ENCODE measurements at places on chromosomes 2 and 18.

GRCh38 chr18:78900938-78901909 is 78.4 kb upstream of the SALL3 start:
- DNase-seq: no peak

GRCh38 chr2:217685255-217685605 is 317.6 kb downstream of the TNS1 start:
- no peak for DNase-seq

- no peak for DNase-seq
Observed at GRCh38 chr18:25503567-25504081, 151.7 kb upstream of the ZNF521 start.

- DNase-seq: no peak
Observed at GRCh38 chr2:203809084-203809521, 58.5 kb upstream of the CTLA4 start.

DNA sequence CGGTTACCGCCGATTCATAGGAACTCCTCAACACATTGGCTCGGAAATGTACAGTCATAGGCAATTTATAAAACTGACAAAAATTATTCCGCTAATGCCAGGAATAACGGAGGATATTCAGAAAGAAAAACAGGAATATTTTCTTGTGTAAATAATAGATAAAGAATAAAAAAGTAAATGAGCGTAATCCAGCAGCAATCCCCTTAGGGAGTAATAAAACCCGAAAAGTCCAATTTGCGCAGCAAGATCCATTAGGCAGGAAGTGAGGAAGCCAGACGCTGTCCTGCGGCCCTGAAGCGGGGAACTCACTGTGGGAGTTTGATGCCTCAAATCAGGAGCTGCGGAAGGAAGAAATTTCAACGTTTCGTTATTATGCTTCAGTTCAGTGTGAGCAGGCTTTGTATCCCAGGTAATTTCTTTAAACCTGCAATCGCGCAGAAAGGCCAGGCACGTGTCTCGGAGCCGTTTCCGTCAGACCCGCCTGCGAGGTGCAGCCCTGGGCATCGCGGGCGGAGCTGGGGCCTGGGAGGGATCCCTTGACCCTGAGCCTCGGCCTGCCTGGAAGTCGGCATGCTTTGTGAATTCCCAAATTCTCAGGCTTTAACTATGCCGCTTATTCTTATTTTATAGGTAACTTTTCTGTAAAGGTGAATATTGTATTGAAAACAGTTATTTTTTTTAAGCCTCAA is 180.9 kb upstream of the ALKAL2 start:
- no peak for DNase-seq

DNA sequence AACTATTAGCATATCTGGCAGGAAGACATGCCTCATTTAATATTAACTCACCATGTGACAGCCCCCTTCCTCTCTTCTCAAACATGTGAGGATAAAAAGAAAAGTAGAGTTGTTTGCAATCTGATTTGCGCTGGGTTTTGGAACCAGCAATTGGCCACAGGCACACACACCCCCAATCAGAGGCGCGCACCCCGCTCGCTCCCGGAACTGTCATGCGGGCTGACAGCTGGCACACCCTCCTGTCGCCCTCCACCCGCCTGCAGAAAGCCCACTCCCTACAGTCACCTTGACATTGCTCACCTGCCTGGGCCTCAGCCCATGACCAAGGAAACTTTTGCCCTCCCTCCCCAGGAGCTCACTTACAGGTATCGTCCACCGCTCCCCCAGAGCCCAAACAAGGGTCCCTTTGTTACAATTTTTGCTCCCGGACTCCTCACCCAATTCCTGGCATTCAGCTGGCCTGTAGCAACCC is 1.1 kb downstream of the COBLL1 start:
- peak; percentile 24 for DNase-seq

- DNase-seq: no peak
Observed at GRCh38 chr2:238879043-238879442, 31.2 kb downstream of the TWIST2 start.

GRCh38 chr2:17971531-17972125 is 93.2 kb downstream of the KCNS3 start:
- DNase-seq: no peak

DNA sequence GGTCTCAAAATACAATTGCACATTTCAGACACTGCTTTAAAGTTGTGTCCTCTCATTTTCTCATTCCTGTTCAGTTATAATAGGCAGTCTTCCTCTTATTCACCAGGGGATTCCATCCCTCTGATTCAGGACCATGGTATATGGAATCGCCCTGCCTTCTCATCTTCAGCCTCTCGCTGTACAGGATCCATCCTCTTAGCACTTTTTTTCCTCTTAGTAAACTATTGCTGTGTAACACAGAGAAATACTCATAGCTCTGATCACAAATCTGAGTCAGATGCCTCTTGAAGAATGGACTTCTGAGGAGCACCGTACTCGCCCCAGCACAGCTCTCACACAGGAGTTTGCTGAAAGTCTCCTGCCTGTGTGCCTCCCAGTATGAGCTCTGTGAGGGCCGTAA is 11.3 kb downstream of the RMP24 start:
- no peak for DNase-seq
